ENCODE measurements at places on chromosomes 12 and 14.

GRCh38 chr12:93226361-93226760, 151.4 kb upstream of the NUDT4 start:
- DNase-seq = no peak

DNA sequence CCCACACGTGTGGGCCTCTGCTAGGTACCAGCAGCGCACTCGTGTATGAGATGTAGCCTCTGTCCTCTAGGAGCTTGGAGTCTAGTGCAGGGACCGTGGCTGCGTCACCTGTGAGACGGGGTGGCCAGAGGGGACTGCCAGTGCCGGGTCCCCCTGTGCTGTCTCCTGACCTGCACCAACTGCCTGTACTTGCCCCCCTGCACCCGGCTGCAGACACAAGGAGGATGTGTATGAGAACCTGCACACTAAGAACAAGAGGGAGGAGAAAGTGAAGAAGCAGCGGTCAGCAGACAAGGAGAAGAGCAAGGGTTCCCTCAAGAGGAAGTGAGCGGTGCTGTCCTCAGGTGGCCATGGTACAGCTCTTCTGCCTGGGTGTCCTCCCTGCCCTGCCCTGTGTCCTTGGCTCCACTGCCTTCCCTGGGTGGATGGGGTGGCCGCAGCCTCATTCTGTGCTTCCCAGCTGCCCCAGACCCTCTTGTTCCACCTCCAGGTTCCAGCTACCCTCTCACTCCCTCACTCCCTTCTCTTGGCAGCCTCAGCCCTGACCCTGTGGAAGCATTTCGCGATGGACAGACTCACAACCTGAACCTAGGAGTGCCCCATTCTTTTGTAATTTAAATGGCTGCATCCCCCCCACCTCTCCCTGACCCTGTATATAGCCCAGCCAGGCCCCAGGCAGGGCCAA, 9.6 kb downstream of the PTPN6 start:
- no peak for DNase-seq

DNA sequence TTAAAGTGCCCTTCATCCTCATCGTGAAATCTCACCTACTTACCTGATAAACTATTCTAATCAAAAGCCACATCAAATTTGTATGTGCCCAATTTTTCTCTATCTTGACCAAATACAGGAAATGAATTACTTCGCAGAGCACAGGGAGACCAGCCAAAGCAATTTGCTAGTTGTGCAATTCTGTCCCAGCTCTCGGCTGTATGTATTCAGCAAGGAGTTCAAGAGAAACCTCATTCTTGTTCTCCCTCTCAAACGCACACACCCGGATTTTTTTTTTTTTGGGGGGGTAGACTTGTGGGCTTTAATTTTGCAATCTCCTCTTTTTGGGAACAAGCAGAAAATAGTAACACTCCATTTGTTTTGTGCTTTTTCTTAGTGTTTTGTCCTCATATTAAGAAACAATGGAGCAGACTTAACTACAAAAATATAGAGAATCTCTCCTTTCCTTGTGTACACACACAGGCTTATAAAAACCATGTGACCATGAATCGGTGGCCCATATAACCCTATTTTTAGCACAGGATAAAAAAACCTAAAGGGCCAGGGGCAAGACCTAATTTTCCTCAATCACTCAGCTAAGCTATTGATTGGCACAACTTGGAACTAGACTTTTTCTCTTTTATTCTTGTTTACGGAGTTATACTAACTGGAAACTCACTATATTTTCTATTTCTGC, 64.2 kb downstream of the MBIP start:
- peak; percentile 73 for DNase-seq

DNA sequence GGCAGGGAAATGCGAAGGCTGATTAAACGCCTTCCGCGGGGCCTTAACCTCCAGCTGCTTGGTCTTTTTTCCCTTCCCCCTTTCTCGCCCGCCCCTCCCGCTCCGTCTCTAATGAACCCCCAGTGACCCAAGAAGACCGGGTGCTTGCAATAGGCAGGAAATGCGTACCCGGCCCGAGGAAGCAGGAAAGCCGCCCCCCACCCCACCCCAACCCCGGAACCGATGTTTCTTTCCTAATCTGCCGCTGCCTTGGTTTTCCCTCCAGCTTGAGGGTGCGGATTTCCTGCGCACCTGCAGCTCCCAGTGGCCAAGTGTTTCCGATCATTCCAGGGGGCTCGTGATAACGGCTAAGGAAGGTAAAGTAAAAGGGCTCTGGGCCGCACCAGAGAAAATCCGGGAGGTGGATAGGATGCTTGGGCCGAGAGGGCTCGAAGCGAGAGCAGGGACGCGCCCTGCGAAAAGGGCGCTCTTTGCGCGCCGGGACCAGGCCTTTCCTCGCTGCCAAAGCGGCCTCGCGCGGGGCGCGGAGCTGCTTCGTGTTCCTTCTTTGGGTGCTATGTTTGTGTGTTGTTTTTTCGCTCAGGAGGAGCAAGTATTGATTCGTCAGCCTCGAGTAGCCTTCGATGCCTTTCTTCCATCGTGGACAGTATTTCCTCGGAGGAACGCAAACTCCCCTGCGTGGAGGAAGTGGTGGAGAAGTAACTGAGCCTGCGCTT, 983 bp downstream of the MYF6 start:
- no peak for DNase-seq

GRCh38 chr12:10031321-10031720, 839 bp downstream of the CLEC9A start:
- DNase-seq = no peak

GRCh38 chr14:60204843-60205774, 39.9 kb upstream of the DHRS7 start:
- DNase-seq = no peak

DNA sequence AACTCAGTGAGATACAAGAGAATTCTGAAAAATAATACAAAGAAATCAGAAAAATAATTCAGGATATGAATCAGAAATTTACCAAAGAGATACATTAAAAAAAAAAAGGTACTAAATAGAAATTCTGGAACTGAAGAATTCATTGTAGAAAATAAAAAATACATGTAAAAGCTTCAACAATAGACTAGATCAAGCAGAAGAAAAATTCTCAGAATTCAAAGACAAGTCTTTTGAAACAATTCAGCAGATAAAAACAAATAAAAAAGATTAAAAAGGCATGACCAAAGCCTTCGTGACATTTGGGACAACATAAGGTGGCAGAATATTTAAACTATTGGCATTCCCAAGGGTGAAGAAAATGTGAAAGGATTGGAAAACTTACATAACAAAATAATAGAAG, 133.1 kb upstream of the CNOT2 start:
- no peak for DNase-seq

DNA sequence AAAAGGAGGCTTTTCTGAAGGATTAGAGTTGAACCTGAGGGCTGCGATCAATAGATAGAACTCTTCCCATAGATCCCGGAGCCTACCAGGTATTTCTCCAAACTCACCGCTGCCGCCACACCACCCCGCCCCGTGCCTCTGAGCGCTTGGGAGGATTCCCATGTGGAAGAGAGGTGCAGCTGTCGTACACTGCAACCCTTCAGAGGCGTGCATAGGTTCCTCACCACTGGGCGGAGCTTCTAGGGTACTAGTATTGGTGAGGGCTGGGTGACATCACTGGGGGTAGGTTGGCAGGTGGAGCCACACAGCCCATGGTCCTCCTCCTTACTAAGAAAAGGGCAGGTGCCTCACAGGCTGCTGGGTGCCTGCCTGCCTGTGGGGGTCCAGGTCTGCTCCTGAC, 127.0 kb downstream of the TSPAN9 start:
- no peak for DNase-seq

DNA sequence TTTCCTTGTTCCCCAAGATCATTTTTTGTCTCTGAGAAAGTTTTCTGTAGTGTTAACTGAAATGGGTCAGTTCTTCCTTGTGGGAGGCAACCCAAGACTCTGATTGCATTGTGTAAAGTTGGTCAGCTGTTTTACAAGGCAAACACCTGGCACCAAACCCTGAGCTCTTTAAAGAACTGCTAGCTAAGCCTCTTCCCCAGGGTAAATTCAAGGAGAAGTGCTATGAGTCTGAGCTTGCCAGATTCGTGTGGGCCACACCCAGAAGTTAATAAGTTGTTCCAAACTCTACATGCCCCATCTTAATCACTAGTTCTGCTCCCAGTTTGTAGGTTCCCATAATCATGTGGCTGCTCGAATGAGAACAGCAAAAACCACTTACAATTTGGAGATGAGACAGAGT, 214.5 kb downstream of the BTG1 start:
- no peak for DNase-seq

DNA sequence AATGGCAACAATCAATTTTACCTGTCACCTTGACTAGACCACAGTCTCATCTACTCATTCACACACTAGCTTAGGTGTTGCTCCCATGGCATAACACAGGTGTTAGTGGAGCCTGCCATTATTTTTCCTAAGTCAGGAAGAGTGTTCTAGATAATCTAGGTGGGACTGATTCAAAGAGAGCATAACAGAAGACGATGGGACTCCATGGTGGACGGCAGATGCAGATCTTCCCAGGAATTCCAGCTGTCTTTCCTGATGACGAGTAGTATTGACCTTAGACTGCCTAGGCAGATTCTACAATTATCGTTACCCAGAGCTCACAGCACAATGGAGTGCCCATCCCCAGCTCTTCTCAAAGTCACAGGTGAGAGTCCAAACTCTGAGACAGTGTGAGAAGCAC, 589.0 kb downstream of the TMEM121 start:
- no peak for DNase-seq

GRCh38 chr12:13811061-13811460, 170.3 kb downstream of the GRIN2B start:
- DNase-seq = no peak

DNA sequence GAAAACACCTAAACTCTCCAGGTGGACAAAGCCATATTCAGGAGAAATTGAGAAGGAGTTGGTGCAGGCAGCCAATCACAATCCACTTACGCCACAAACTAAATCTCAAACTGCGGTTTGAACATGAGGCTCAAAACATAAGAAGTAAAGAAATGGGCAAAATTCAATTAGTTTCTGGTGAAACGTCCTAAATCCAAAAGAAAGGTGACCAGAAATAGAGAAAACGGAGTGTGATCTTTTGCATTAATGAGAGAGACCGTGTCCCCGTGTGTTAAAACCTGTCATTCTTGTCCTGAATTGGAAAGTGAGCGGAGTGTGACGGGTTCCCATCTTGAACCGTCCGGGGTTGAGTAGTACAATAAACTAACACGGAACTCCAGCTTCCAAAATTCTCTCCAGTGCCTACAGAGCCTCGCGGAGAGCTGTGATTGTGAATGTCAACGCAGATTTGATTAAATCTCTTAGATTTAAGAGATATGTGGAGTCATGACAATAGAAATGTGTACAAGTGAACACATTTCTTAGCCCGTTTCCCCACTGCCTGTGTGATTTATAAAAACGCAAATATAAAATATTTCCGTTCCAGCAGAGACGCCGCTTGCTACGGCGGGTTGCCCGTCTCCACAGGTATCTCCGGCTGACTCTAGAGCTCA, 595 bp upstream of the METAP2 start:
- DNase-seq = peak; percentile 55

GRCh38 chr14:61528591-61529021, 166.7 kb upstream of the HIF1A start:
- no peak for DNase-seq

GRCh38 chr14:32399920-32400319, 70.8 kb downstream of the AKAP6 start:
- DNase-seq = no peak

- no peak for DNase-seq
Measured at GRCh38 chr12:91833780-91834359, 311.8 kb downstream of the BTG1 start.

GRCh38 chr14:97978341-97978740, 1181.2 kb downstream of the VRK1 start:
- DNase-seq = no peak

DNA sequence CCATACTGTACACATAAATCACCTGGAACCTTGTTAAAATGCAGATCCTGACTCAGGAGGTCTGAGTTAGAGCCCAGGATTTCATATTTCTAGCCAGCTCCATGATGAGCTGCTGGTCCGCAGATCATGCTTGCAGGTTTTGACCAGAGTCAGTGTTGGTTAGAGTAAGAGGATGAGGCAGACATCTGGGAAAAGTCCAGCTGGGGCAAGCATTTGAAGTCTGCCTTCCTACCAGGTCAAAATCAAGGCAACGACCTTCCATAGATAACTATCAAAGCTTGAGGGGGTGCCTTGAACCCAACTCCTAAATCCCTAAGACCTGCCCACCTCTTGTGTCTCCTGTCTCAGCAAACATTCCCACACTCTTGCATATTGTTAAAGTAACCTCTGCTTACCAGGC, 9.2 kb downstream of the OAS2 start:
- no peak for DNase-seq

DNA sequence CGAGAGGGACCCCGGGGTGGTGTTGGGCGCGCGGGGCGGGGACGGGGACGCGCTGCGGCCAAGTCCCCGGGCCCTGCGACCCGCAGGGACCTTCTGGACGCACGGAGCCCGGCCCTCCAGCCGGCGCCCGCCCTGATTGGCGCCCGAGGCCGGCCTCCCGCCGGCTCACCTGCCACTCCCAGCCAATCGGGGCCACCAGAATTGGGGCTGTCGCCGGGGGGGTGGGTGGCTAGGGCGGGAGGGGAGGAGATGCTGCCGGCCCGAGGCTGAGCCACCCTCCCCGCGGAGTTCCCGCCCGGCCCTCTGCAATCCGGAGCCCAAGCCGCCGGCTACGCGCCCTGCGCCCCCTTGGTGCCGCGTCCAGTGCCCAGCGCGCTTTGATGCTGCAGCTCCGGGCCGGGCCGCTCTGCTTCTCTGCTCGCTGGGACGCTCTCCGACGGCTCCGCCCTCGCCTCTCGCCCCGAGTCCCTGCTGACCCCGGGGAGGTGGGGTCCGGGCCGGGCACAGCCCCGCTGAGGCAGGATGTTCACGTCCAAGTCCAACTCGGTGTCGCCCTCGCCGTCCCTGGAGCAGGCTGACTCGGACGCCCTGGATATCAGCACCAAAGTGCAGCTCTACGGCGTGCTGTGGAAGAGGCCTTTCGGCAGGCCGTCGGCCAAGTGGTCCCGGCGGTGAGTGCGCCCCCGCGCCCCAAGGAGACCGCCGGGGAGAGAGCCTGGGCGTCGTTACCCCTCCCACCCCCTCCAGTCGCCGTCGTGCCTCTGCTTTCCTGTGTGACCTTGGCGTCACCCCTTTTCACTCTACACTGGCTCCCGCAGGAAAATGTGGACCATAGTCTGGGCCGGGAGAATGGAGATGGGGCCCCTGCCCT, at the start of gene PLEKHD1:
PLEKHD1 (plus strand) TSS at position 285 of the 871 bp plus-strand sequence; CDS start at position 523, 238 bp downstream.
- no peak for DNase-seq

DNA sequence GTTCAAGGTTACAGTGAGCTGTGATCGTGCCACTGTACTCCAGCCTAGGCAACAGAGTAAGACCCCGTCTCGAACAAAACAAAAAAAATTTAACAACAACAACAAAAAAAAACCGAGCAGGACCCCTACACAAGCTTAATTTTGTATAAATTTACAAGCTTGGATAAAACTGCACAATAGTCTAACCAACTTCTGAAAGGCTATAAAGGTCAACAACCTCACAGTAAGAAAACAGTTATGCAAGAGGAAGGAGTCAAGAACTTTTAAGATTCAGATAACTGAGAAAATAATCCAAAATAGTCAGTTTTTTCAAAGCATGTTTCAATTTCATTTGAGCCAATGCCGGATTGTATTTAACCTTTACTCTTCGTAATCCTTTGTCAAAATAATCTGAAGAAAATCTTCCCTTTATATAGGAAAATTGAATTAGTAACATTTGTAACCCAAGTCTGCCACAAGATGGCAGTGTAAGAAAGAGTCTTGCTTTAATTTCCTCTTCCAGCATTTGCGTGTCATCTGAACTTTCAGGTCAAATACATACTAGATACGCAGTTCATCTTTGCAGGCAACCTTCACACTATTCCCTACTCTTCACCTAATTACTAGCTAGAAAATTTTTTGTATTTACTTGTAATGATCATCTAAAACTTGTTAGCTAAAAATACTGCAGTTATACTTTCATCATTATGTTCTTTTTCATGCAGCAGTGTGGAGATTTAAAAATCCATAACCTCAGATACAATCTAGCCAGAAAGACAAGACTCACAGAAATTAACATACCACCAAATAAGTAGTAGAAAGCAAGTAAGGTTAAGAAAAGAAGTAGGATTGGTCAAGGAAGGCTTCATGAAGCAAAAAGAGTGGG, 5.8 kb downstream of the CCNB1IP1 start:
- DNase-seq = peak; percentile 79

Data from Kasumi-1 (cell line).